ENCODE measurements at places on chromosomes 13 and 19.

GRCh38 chr19:18815673-18816072 lies 16.1 kb upstream of the UPF1 start:
- DNase-seq: no peak

DNA sequence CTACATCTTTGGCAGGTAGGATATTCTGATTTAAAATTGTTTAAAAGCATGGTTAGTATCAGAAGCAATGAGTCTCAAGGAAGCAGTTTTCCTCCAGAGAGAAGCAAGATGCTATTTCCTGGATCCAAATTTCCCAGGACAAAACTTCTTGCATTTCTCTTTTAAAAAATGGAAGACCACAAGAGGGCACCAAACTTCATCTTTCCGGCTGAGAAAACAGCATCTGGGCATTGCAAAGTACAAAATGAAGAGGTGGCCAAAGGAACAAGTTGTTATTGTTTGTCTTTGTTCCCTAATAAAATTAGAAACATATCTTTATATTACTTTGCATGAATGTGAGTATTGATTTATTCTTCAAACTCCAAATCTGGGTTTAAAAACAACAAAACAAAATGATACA lies 60.0 kb upstream of the LRCH1 start:
- DNase-seq: no peak

DNA sequence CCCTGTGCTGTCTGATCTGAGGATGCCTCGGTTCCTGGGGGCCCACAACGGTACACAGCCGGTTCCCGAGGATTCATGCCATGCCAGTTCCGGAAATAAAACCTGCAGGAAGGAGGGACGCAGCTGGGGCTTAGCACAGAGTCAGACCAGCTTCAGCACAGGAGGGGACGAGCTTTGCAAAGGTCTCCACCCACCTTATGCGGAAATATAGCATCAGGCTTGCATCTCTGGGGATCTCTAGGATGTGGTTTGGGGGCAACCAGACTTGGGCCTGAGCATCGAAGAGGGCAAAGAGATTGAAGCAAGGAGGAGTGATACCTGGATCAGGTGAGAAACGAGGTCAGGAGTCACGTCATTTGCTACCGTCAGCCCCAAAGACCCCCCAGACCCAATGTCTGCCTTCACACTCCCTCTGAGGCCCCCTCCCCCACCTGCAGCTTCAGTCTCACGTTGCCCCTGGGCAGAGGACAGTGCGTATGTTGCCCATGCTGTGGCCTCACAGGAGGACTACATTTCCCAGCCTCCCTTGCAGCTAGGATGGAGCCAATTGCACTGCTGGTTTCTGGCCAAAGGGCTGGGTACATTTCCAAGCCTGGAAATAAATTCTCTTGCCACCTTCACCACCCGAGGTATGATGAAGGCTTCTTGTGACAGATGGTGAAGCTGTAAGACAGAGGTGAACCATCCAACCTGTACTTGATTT lies 12.1 kb downstream of the TYK2 start:
- DNase-seq: no peak

DNA sequence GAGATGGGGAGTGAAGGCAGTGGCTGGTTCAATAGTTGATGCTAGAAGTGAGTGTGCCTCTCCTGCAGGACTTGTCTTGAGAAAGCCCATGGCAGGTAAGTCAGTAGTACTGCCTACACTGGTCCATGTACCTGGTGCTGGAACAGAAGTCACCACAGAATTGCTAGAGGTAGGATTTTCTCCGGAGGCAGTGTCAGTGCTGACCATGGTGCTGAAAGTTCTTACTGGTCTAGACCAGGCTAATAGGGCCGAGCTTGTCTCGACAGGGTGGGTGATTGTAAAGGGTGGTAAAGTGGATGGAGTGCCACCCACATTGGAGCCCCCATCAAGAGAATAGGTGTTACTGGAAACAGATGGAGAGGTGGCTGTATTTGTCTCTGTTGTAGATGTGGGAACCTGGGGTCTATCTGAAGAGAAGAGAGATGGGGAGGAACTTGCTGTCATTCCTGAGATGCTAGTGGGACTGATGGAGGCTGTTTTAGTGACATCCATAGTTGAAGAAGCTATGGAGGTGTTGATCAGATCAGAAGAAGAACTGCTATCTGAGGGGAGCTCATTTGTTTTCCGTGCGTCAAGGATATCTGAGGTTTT lies 36.6 kb downstream of the MUC16 start:
- DNase-seq: no peak

DNA sequence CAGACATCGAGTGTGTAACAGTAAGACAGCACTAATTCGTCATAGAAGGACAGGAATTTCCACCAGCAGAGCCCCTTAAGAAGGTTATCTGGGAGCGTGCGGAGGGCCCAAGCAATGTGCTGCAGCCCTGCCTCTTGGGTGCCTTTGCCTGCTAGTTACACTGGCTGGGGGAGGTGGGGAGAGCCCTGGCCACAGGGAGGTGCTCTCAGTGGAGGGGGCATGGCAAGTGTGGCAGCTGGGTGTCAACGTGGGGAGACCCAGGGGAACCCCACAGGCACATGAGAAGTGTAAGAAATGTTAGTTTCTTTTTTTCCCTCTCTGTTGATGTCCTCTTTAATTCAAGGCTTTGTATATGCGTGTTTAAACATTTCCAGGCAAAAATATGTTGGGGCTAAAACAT lies 50.9 kb upstream of the TMTC4 start:
- DNase-seq: no peak

GRCh38 chr19:31110336-31110735 lies 238.9 kb downstream of the TSHZ3 start:
- no peak for DNase-seq

DNA sequence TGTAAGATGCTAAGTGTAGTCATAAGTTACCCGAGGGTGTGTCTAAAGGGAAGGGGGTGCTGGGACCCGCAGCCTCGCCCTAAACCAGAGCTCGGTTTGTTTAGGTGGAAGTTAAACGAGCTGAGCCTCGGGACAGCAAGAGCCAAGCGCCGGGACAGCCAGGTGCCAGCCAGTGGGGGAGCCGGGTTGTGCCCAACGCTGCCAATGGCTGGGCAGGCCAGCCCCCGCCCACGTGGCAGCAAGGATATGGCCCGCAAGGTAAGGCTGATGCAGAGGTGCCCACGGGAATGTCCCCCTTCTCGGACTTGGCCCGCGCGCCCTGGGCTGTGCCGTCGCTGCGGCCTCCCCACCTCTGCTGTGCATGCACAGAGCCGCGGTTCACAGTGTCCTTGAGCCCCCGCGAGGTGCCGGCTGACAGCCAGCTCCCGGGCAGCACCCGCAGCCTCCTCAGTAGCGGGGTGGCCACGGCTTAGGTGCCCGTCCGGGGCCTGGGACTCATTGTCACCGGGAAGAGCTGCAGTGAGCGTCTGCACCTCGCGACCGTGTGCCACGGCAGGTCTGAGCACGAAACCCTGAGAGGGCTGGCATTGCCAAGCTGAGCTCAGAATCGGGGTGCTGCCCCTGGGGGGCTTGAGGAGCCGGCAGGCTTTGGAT lies 9.3 kb upstream of the RPS15 start:
- no peak for DNase-seq

Measured in GDM1 (cell line).